ENCODE measurements at places on chromosomes 3 and 15. TPM values are rescaled to one million over a fixed set of nuclear protein-coding genes. Genes with fewer than 3 reads are reported as not detected.

The CNTN4 gene
- not detected for total RNA-seq

The INKA1 gene
- 1.3 TPM for total RNA-seq

DNA sequence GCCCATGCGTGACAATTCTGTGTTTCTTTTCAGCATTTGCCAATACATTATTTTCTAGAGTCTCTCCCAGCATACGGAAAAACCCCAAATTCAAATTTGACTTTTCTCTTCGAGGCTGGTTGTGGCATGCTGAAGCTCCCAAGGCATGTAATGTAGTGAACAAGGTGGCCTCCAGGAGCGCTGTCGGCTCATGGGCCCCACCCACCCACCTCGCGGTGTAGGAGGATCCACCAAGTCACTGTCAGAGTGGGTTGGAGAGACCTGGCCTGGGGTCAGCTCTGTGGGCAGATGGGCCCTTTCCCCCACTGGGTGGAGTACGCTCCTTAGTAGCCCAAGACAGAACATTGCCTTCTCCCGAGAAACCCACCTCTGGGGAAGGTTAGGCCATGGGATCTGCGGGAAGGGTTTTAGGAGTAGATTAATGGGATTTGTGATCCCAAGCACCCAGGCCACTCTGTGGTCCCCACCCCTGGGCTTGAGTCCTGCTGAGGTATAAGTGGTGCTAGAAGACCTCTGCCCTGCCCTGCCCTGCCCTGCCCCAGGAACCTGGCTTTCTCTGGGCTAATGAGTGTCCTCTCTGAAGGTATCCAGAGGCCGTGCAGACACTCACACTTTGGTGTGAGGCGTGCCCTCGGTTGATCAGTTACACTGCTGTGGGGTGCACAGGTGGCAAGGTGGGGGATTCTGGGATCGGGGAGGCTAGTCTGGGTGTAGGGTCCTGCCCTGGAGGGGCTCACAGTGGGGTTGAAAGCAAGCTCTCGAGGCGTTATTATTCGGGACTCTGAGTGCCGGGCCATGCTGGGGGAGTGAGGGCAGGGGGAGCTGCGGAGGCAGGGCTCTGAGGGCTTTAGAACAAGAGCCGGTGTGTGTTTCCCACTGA lies 97.9 kb downstream of the APBA2 start:
- H3K4me3 ChIP-seq = no peak overlapping the region
- DNase-seq = no peak
- no peaks in the 10 kb centered on the region for H3K36me3 ChIP-seq
- peaks cover 50% of the 10 kb centered on the region for H3K4me1 ChIP-seq
- H3K27me3 ChIP-seq = no peaks in the 10 kb centered on the region
- no peak overlapping the region for H3K27ac ChIP-seq

GRCh38 chr3:132519914-132520313 lies 77.2 kb upstream of the ACKR4 start:
- H3K27ac ChIP-seq = no peak overlapping the region
- no peaks in the 10 kb centered on the region for H3K27me3 ChIP-seq
- no peak for DNase-seq
- H3K4me1 ChIP-seq = no peaks in the 10 kb centered on the region
- H3K36me3 ChIP-seq = peaks cover 89% of the 10 kb centered on the region

DNA sequence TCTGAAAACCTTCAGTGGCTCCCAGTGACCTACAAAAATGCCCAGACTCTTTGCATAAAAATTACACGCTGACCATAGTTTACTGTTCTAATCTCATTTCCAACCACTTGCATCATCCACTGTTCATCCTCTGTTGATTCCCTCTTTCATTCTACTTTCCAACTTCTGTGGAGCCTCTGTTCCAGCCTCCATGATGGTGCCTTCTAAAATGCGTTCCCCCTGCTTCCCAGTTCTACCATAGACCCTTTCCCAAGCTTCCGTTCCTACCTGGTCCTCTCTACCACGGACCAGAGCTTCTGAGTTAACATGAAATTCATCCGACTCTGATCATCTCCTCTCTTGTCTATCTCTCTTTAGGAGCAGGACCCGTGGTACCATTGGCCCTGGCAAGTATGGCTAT lies 127.0 kb downstream of the THSD4 start:
- H3K27me3 ChIP-seq = no peaks in the 10 kb centered on the region
- no peak overlapping the region for H3K27ac ChIP-seq
- H3K36me3 ChIP-seq = no peaks in the 10 kb centered on the region
- H3K4me1 ChIP-seq = peaks cover 16% of the 10 kb centered on the region
- no peak overlapping the region for H3K4me3 ChIP-seq
- no peak for DNase-seq

DNA sequence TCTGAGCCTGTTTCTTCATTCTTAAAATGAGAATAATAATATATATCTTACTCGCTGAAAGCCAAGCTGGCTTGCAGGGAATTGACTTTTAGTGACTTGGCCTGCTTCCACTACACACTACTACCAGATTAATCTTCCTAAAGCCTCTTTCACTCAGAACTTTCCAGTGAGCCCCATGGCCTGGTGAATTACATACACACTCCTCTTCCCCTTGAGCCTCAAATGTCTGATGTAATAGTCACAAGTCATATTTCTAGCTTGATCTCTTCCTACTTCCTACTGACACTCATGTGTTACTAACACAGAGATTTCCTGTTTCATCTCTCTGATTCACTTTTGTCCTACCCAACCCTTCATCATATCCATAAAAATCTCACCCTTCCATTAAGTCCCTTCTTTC lies 82.7 kb upstream of the SOX2 start:
- H3K27ac ChIP-seq = peak overlapping the region; percentile 48
- H3K27me3 ChIP-seq = no peaks in the 10 kb centered on the region
- no peak for DNase-seq
- H3K4me3 ChIP-seq = no peak overlapping the region
- H3K4me1 ChIP-seq = peaks cover 55% of the 10 kb centered on the region
